ENCODE measurements at places on chromosomes 4 and X. TPM values are rescaled to one million over a fixed set of nuclear protein-coding genes. Genes with fewer than 3 reads are reported as not detected.
A peak's percentile ranks its signal among the peaks of the same experiment; 100 is the strongest.

DNA sequence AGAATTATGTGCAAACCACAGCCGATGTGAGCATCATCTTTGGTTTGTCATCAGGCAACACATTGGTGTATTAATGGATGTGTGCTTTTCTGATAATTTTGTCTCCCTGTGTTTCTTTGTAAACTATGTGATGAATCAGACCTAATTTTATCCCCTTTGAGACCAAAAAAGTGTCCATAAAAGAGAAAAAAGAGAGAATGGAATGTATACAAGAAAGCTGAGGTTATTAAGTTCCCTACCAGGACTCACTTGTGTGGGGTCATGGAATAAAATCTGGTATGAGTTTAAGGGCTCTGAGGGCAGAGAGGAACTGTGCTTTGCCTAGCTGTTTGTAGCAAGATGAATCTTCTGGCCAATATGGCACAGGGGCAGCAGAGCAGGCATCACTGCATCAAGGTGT lies 239.5 kb upstream of the HAND2 start:
- no peak overlapping the region for H3K4me3 ChIP-seq
- peaks cover 1% of the 10 kb centered on the region for H3K27me3 ChIP-seq
- DNase-seq, result no peak
- no peaks in the 10 kb centered on the region for H3K36me3 ChIP-seq

DNA sequence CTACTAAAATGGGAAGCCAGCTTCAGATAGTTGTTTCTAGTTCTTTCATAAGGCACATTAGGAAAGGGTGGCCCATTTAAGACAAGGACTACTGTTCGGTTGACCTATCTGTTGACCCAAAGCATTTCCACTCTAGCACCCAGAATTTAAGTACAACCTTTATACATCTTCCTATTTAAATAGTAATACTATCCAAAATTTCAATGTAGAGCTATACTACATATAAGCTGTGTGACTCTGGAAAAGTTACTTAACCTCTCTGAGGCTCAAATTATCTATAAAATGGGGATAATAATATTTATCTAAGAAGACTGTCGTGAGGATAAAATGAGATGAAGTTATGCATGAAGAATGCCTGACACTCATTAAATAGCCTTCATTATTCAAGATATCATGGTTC lies 82.0 kb upstream of the TMEM164 start:
- H3K27me3 ChIP-seq, result no peaks in the 10 kb centered on the region
- no peaks in the 10 kb centered on the region for H3K36me3 ChIP-seq
- DNase-seq, result no peak
- H3K4me3 ChIP-seq, result no peak overlapping the region
- no peak overlapping the region for H3K27ac ChIP-seq

GRCh38 chr4:101156619-101157310 lies 190.6 kb downstream of the PPP3CA start:
- no peaks in the 10 kb centered on the region for H3K27me3 ChIP-seq
- no peak overlapping the region for H3K27ac ChIP-seq
- H3K4me3 ChIP-seq, result no peak overlapping the region
- no peak for DNase-seq
- no peaks in the 10 kb centered on the region for H3K36me3 ChIP-seq

Gene STPG2
- total RNA-seq, result 2.5 TPM

- H3K36me3 ChIP-seq, result peaks cover 15% of the 10 kb centered on the region
- peaks cover under 1% of the 10 kb centered on the region for H3K27me3 ChIP-seq
- no peaks in the 10 kb centered on the region for H3K4me1 ChIP-seq
- no peak overlapping the region for H3K27ac ChIP-seq
- no peak overlapping the region for H3K4me3 ChIP-seq
Measured at GRCh38 chr4:56259655-56260054, 127.6 kb downstream of the AASDH start.

Gene ENAM
- total RNA-seq, result 0.18 TPM

GRCh38 chr4:154315741-154316140 lies 175.9 kb downstream of the DCHS2 start:
- no peak overlapping the region for H3K4me3 ChIP-seq
- no peaks in the 10 kb centered on the region for H3K27me3 ChIP-seq
- H3K36me3 ChIP-seq, result no peaks in the 10 kb centered on the region
- DNase-seq, result no peak
- H3K4me1 ChIP-seq, result no peaks in the 10 kb centered on the region
- H3K27ac ChIP-seq, result no peak overlapping the region

DNA sequence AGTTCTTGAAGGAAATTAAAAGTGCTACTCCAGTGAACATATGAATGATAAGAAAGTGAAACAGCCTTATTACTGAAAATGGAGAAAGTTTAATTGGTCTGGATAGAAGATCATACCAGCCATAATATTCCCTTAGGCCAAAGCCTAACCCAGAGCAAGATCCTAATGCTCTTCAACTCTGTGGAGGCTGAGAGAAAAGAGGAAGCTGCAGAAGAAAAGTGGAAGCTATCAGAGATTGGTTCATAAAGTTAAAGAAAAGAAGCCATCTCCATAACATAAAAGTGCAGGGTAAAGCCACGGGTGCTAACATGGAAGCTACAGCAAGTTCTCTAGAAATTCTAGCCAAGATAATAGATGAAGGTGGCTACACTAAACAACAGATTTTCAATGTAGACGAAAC lies 85.5 kb upstream of the ATOH1 start:
- H3K36me3 ChIP-seq, result no peaks in the 10 kb centered on the region
- H3K4me3 ChIP-seq, result no peak overlapping the region
- no peaks in the 10 kb centered on the region for H3K4me1 ChIP-seq
- H3K27me3 ChIP-seq, result no peaks in the 10 kb centered on the region

GRCh38 chr4:141860974-141861373 lies 224.6 kb downstream of the IL15 start:
- H3K4me1 ChIP-seq, result no peaks in the 10 kb centered on the region
- H3K27me3 ChIP-seq, result no peaks in the 10 kb centered on the region
- no peak overlapping the region for H3K4me3 ChIP-seq

Gene VCX
- total RNA-seq, result not detected

DNA sequence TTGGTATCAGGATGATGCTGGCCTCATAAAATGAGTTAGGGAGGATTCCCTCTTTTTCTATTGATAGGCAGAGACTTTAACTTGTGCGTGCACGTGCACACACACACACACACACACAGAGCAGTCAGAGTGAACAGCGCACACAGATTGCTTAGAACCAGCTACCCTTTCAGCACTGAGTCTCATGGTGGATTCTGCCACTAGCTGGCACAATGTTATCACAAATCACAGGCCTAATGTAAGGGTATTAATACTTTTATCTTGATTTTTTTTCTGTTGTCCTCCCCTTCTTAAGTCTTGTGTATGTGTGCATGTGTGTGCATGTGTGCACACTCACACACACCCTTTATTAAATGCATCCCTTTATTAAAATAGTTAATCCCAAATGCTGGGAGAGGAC lies 53.2 kb downstream of the HADH start:
- H3K4me1 ChIP-seq, result no peaks in the 10 kb centered on the region
- no peak overlapping the region for H3K27ac ChIP-seq
- no peaks in the 10 kb centered on the region for H3K36me3 ChIP-seq
- no peak for DNase-seq
- H3K4me3 ChIP-seq, result no peak overlapping the region

DNA sequence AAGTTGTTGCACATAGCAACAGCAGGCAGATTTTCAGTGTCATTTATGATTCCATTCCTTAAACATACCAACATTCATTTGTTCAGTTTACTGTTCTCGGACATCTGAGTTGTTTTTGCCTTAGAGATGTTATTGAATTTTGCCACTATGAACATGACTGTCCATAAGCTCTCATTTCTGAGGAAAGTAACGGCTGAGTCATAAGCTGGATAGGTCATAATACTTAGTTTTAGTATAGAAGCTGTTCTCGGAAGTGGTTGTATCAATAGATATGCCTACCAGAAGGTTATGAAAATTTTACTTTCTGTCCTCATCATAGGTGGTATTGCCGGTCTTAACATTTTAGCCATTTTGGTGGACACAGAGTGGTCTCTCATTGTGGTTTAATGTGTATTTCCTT lies 157.1 kb upstream of the CLNK start:
- no peak overlapping the region for H3K27ac ChIP-seq
- no peaks in the 10 kb centered on the region for H3K36me3 ChIP-seq
- peaks cover 1% of the 10 kb centered on the region for H3K27me3 ChIP-seq

GRCh38 chr4:166723532-166724140 lies 510.7 kb downstream of the SPOCK3 start:
- H3K36me3 ChIP-seq, result no peaks in the 10 kb centered on the region
- H3K27ac ChIP-seq, result no peak overlapping the region
- DNase-seq, result no peak
- no peaks in the 10 kb centered on the region for H3K4me1 ChIP-seq
- no peak overlapping the region for H3K4me3 ChIP-seq

Gene ERCC6L
- 1.7 TPM for total RNA-seq

Gene ARSJ
- 11.2 TPM for total RNA-seq

- no peak for DNase-seq
- H3K4me1 ChIP-seq, result no peaks in the 10 kb centered on the region
- peaks cover 23% of the 10 kb centered on the region for H3K36me3 ChIP-seq
- H3K4me3 ChIP-seq, result no peak overlapping the region
- H3K27me3 ChIP-seq, result no peaks in the 10 kb centered on the region
Measured at GRCh38 chrX:108148524-108148923, 56.9 kb downstream of the ATG4A start.

Gene N4BP2
- total RNA-seq, result 24.9 TPM

DNA sequence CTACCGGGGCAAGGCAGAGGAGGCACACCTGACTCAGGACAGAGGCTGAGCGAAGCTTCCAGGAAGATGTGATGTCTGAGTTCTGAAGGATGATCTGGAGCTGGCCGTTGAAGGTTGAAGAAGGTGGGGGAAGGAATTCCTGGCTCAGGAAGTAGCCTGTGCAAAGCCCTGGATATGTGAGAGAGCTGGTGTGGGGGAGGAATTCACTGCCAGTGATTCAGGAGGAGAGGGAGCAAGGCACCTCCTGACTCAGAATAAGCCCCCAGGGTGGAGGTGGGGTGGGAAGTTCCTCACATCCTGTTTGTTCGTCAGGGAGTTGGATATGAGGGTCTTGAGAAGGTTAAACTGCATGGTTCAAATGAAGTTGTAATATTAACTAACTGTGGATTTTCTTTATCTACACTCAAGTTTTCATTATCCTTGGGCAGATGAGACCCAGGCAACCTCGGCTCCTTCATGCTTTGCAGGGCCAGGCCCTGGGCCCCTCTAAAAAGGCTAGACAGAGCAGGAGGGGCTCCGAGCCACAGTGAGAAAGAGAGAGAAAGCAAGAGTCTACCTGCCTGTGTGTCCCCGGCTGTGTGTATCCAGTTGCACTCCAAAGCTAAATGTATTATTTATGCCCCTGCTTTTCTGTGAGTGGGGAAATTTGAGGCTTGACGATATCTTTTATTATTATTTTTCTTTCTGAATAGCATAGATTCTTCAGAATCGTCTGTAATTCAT lies 7.1 kb downstream of the NHSL2 start:
- H3K27me3 ChIP-seq, result no peaks in the 10 kb centered on the region
- no peaks in the 10 kb centered on the region for H3K36me3 ChIP-seq
- H3K4me3 ChIP-seq, result peak overlapping the region; percentile 44
- peaks cover 13% of the 10 kb centered on the region for H3K4me1 ChIP-seq
- no peak for DNase-seq
- peak overlapping the region; percentile 75 for H3K27ac ChIP-seq

DNA sequence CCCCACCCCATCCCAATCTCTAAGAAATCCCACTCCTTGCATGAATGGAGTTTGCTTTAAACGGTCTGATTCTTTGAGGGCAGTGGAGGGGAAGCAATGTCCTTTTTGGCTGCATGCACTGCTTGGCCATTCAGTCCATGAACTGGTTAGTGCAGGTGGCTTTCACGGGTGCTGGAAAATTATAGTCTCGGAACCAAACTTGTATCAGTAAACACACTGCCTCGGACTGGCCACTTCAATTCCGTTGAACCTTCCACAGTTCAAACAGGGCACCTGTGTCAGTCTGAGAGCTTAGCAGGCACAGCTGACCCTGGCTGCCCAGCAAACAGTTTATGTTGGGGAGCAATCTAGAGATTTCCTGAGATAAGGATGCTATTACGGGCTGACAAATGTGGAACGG lies 255.6 kb downstream of the DHX15 start:
- H3K27ac ChIP-seq, result no peak overlapping the region
- no peaks in the 10 kb centered on the region for H3K36me3 ChIP-seq
- no peak overlapping the region for H3K4me3 ChIP-seq
- no peak for DNase-seq

- H3K4me1 ChIP-seq, result no peaks in the 10 kb centered on the region
- no peak overlapping the region for H3K27ac ChIP-seq
- no peak overlapping the region for H3K4me3 ChIP-seq
- peaks cover 22% of the 10 kb centered on the region for H3K36me3 ChIP-seq
- peaks cover 2% of the 10 kb centered on the region for H3K27me3 ChIP-seq
Measured at GRCh38 chrX:131741103-131741581, 197.3 kb downstream of the OR13H1 start.

Gene PAGE2B
- total RNA-seq, result not detected

GRCh38 chrX:98480606-98481005 lies 1596.9 kb downstream of the RPA4 start:
- H3K27ac ChIP-seq, result no peak overlapping the region
- no peak for DNase-seq
- no peaks in the 10 kb centered on the region for H3K27me3 ChIP-seq

- H3K4me3 ChIP-seq, result no peak overlapping the region
- peaks cover 4% of the 10 kb centered on the region for H3K36me3 ChIP-seq
- H3K27ac ChIP-seq, result no peak overlapping the region
- DNase-seq, result no peak
Measured at GRCh38 chr4:141711211-141711610, 74.8 kb downstream of the IL15 start.

GRCh38 chrX:96436105-96436504 lies 248.5 kb upstream of the DIAPH2 start:
- H3K4me1 ChIP-seq, result peaks cover 14% of the 10 kb centered on the region
- H3K36me3 ChIP-seq, result no peaks in the 10 kb centered on the region
- H3K27me3 ChIP-seq, result peaks cover 4% of the 10 kb centered on the region
- DNase-seq, result no peak
- no peak overlapping the region for H3K4me3 ChIP-seq
- H3K27ac ChIP-seq, result peak overlapping the region; percentile 32

Gene XAGE1B
- total RNA-seq, result not detected

- no peaks in the 10 kb centered on the region for H3K4me1 ChIP-seq
- H3K36me3 ChIP-seq, result no peaks in the 10 kb centered on the region
- H3K27ac ChIP-seq, result no peak overlapping the region
- H3K27me3 ChIP-seq, result no peaks in the 10 kb centered on the region
Measured at GRCh38 chr4:113467581-113467980, 294.0 kb downstream of the CAMK2D start.

Data from endothelial cell (in vitro differentiated cells).